ENCODE measurements at places on chromosomes 11 and 22. TPM values are rescaled to one million over a fixed set of nuclear protein-coding genes. Genes with fewer than 3 reads are reported as not detected.

- DNase-seq, result no peak
These were observed 3.3 kb downstream of the NADSYN1 start for GRCh38 chr11:71456294-71456693.

GRCh38 chr22:22616636-22617035 lies 27.8 kb upstream of the GGTLC2 start:
- no peak for DNase-seq

DNA sequence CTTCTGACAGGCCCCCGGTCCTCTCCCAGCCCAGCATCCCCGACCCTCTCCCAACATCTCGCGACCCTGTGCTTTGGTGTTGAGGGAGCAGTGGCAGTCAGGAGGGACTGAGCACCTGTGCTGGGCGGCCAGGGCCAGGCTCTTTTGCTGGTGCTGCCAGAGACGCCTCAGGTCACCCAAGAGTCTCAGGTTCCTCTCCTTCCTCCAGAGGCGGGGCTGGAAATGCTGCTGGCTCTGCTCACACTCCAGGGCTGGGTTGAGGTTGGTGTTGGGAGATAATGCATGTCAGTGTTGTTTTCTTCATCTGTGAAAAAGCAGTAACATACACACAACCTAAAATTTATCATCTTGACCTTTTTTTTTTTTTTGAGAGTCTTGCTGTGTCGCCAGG lies 1.2 kb upstream of the IGLL1 start:
- DNase-seq, result no peak

Gene MB
- total RNA-seq, result not detected

DNA sequence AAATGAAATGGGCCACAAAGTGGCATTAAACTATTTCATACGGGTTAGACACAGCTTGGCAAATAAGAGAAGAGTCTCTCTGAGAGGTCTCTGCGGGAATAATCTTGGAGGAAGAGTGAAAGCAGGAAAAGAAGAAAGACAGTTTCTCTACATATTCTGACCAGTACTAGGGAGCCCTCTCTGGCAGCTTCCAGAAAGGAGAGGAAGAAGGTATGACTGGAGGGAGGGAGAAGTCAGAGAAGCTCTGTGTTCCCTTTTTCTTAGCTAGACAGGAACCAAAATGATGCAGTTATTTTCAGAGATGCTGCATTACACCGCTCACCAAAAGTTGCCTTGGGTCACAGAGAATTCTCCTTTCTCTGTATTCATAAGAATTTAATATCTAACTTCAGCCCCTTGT lies 382.1 kb downstream of the KCNA4 start:
- DNase-seq, result no peak

DNA sequence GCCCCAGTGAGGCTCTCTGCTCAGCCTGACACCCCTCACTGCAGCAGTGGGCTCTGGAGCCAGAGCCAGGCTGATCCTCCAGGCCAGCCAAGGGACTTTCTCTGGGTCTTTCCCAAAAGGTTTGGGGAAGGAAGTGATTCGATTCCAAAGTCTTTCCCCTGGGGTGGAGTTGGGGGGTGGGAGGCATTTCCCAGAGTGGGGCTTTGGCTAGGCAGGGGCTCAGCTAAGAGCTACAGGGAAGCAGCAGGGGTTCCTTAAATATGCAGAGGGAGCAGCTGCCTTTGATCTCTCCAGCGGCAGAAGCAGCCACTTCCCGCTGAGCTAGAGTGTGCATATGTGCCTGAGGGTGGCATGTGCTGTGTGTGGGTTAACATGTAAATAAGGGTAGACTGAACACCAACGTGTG lies 192.9 kb downstream of the INSC start:
- no peak for DNase-seq

GRCh38 chr11:24389575-24389974 lies 107.3 kb upstream of the LUZP2 start:
- DNase-seq, result no peak

Gene NAALAD2
- total RNA-seq, result 0.92 TPM

DNA sequence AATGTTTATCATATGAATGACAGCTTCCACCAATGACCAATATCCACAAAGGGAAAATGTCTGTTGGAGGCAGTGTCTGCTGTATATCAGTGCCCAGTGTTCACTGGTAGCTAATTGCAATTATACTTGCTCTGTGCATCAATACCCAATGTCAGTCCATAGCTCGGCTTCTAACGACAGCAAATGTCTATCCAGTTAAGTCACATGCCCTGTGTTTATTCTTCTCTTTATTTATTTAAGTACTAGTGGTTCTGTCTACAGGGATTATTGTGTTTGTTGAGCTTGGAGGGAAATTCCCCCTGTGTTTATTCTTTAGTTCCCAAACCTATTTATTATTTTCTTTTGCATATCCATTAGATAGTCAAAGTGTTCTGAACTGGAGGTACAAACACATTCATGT lies 18.6 kb downstream of the TSKU start:
- no peak for DNase-seq

Gene KCNJ1
- total RNA-seq, result not detected

Gene DCHS1
- total RNA-seq, result 89.7 TPM

Gene LRRC51
- 7.8 TPM for total RNA-seq

DNA sequence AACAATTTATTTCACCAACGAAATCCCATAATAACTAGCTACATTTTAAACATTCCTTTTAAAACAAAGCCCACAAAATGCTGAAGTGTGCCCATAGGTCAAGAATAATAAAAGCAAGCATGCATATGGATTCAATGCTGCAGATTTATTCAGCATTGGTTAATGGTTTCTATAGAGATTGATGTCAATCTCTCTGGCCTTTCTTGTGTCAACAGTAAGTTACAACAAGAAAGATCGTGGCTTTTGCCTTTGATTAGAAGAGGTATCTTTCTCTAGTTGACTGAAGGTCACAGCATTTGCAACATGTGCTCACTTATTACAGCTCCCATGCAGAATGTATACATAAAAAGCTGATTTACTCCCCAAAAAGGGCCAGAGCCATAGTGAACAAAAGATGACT lies 1.4 kb upstream of the SOX6 start:
- no peak for DNase-seq

DNA sequence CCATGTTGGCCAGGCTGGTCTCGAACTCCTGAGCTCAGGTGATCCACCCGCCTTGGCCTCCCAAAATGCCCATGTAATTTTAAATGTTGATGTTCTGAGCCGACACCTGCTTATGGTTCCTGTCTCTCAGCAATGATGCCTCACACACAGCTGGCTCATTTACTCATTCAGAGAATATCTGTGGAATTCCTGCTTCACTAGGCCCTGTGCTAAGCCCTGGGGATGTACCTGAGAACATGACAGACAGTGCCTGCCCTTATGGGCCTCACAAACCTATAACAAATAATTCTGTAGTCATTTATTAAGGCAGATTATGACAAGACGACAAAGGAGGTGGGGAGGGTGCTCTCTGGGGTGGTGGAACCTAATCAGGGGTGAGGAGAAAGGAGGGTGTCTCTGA lies 93.7 kb downstream of the PRR5L start:
- no peak for DNase-seq

Gene TSSK2
- total RNA-seq, result not detected

Gene OR2D2
- 0.35 TPM for total RNA-seq

DNA sequence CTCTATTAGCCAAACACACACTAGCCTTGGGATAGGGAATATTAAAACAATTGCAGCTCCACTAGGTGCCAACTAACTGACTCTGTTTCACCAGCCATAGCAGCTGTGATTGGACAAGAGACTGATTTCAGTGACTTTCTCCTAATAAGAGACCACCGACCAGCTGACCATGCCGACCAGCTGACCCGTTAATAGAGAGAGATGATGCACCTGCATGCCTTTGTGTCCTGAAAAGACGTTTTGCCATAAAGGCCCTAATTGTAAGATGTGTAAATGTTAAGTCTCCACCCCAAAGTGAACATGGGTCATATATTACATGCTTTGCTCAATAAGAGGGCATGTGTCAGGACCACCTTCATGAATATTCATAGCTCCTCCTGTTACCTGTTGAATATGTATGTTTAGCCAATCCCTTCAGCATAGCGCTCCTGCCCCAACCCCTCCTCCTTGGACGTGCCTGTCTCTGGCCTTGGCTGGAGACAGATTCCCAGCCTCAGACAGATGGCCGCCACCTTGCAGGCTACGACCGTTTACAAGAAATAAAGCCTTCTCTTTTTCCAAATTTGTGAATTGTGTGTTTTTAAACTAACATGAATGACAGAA lies 1.3 kb upstream of the NADSYN1 start:
- DNase-seq, result no peak

DNA sequence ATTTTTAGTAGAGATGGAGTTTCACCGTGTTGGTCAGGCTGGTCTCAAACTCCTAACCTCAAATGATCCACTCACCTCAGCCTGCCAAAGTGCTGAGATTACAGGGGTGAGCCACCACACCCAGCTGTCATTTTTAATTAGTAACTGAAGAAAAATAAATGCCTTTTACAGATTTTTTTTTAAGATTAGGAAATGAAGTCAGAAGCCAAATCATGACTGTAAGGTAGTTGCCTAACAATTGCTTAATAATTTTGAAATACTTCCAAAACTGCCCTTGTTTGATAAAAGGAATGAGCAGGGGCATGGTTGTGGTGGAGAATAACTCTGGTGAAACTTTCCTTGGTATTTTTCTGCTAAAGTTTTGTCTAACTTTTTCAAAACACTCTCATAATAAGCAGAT lies 98.9 kb upstream of the SLC5A12 start:
- DNase-seq, result no peak

DNA sequence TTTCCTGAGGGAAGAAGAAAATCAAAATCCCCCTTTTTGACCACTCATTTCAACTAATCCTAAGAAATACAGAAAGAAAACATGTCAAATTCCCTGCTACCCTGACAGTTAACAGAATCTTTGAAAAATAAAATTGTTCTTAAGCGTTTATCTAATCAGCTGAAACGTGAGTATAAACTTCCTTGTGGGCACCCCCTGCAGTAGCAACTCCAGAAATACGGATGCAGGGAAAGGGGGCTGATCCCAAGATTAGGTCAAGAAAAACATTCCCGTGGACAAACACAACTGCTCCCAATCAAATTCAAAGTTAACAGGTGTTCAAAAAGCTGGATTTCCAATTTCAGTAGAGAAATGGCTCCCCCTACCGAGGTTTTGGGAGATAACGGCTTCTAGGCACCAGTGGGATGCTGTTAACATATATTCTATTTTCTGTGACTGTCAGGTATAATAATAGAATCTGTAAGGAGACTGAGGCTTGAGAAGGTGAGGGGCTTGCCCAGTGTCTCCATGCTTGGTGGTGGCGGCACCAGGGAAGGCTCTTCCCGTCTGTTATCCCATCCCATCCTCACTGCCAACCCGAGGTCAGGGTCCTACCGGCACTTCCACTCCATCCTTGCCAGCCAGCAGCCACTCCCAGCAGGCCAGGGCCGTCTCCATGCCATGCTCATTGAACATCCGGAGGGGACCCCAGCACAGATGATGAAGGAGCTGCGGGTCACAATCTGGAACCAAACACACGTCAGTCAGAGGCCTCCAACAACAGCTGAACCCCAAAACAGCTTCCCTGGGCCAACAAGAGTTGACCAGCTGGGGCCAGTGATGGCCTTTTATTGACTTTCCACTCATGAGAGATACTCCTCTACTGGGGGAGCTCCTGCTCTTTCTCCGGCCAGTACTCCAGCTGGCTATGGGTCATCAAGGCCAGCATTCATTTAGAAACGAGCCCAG lies 32.0 kb upstream of the SERPIND1 start:
- DNase-seq, result no peak

DNA sequence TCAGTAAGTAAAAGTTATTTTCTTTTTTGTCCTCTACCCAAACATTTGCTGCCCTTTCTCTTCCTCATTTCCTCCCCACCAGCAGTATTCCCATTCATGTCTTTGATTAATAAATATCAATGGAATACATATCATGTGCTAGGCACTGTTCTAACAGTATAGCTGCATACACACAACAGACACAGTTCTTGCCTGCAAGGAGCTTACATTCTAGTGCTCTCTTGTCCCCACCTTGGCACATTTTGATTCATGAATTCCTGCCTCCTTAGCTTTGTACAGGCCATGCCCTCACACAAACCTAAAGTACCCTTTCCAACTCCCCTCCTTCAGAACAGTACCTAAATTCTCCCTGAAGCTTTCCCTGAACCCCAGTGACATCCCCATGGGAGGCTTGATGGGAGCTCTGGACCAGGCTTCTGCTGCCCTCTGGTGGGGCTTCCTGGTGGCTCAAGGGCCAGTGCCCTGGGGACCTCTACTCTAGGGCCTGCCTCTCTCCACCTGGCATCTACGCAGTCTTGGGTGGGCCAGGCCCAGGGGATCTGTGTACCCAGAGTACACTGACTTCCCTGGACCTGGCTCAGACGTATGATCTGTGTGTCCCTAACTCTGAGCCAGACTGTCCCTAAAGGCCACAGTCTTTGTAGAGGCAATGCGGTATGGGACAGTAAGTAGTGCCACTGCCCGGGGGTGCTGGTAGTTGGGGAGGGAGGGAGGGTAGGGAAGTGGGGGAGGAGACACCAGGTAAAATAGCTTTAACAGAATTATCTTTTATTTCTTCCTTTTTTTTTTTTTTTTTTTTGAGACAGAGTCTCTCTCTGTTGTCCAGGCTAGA lies 14.1 kb downstream of the RPS13 start:
- no peak for DNase-seq

DNA sequence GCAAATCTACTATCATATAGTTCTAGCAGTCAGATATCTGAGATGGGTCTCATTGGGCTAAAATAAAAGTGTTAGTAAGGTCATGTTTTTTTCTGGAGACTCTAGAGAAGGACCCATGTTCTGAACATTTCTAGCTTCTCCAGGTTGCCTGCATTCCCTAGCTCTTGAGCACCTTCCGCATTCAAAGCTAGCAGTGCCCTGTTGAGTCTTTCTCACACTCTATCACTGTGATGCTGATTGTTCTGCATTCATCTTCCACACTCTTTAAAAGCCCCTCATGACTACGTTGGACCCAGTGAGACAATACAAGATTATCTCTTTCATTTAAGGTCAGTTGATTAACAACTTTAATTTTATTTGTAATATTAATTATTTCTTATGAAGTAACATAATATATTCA lies 433.3 kb upstream of the CHORDC1 start:
- no peak for DNase-seq
